ENCODE measurements at places on chromosomes 4 and X.

DNA sequence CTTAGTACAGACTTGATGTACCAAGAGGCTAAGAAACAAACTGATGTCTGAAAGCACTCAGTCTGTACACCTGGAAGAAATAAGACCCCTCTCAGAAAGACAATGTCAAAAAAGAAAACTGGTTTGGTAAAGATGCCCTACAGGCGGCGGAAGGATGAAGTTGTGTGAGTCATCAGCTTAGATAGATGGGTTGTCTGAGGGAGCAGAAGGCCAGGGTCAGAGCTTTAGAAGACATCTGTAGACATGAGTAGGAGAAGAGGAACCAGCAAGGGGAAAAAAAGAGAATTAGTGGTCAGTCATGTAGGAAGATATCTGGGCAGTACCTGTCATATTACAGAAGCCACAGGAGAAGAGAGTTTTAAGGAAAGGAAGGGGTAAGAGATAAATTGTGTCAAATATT lies 8.3 kb downstream of the SRPX2 start:
- DNase-seq = no peak

DNA sequence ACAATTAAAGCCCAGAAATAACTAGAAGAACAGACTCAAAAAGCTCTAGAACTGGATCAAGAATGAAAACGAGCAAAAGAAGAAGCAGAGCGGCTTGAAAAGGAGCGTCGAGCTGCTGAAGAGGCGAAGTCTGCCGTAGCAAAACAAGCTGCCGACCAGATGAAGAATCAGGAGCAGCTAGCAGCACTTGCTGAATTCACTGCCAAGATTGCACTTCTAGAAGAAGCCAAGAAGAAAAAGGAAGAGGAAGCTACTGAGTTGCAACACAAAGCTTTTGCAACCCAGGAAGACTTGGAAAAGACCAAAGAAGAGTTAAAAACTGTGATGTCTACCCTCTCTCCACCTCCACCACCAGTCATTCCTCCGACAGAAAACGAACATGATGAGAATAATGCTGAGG lies 56.1 kb upstream of the PPP4R3C start:
- no peak for DNase-seq

GRCh38 chrX:16429406-16429805 lies 220.6 kb upstream of the S100G start:
- DNase-seq = no peak

DNA sequence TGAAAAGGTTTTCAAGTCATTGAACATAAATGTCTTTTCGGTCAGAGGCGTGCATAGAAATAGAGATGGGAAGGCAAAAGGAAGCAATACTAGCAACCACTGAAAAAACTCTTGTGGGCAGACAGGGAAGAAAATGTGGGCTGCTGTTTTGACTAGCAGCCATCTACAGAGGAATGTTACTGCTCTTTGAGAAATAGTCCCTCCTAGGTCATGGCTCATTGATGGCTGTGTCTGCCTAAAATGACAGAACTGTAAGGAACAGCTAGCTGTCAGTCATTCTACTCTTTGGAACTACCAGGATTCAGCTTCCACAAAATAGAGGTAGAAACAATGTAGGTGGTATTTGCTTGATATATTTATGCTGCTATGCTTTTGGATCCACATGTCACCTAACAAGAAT lies 26.9 kb upstream of the TMPRSS11B start:
- DNase-seq = peak; percentile 32

DNA sequence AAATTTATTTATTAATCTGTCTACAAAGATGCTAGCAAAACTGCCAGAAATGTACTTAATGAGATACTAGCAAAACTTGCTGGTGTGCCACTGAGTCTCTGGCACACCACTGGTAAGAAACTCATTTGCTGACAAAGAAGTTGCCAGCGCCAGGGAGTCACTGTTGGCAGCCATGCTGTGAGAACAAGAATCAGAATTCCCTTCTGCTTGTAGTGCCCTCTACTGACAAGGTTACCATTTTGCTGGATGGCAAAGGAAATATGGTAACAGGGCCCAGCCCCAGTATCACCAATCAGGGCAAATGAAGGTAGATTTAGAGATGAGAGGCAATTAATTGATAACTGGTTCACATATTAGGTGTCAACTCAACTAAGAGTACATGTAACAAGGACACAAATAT lies 750.1 kb upstream of the ADGRL3 start:
- no peak for DNase-seq

DNA sequence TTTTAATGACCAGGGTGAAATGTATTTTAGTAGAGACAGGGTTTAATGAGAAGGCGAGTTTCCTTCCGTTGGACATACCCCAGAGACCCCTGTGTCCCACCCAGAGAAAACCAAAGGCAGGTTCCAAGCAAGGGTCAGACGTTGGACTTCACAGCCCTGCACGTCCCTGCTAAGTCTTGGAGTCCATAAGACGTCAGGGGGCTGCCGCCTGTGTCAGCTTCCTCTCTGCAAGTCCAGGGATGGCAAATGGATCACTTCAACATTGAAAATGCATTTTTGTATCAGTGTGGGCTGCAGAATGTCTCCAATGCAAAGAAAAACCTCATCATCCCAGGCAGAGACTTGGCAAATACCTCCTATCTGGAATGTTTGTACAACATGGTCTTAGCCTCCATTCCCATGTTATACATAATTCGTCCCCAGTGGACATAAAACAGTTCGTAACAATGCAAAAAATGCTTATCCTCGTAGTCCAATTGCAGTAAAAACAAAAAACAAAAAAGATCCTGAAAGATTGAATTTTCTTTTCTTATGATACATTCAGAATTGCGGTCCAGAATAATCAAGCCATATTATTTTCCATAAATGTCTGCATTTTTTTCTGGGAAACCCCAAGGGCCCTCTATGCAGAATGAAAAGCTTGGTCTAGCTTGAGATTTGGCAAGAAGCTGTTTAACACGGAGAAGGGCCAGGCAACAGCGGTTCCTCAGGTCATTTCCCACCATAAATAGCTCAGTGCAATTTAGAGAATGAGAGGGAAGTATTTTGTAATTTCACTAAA lies 190.9 kb downstream of the SHOX start:
- no peak for DNase-seq

DNA sequence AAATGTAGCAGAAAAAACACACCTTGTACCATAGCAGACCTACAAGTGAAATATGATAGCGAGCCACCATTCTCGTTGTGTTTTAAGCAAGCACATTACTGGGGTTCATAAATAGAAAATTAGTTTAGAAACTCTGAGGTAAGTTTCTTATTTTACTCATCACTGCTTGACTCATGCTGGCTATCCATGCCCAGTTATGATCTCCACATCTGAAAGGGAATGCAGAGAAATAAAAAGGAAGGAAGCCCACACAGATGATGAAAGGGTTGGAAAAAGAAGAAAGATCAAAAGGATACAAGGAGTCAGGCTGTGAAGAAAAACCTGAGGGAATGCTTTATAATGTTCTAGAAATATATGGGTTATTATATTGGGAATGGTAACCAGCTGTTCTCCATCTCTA lies 54.5 kb downstream of the CAMK2D start:
- peak; percentile 57 for DNase-seq

DNA sequence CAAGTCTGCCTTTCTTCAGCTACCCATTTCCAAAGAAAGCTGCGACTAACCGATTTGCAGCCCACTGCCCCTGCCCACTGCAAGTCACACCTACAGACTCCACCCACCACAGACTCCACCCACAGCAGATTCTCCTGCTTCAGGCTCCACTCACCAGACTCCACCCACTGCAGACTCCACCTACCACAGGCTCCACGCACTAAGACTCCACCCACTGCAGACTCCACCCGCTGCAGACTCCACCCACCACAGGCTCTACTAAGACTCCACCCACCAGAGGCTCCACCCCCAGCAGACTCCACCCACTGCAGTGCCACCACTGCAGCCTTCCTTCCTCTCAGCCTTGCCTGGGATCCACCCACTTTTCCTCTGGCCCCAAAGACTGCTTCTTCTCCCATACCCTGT lies 41.3 kb downstream of the ABLIM2 start:
- DNase-seq = no peak

- DNase-seq = peak; percentile 63
Measured at GRCh38 chrX:49184294-49185281, 1.6 kb downstream of the PRICKLE3 start.

- DNase-seq = no peak
Measured at GRCh38 chr4:165522050-165522449, 143.2 kb downstream of the CPE start.

- DNase-seq = peak; percentile 80
Measured at GRCh38 chr4:41142376-41143310, 71.7 kb downstream of the APBB2 start.

DNA sequence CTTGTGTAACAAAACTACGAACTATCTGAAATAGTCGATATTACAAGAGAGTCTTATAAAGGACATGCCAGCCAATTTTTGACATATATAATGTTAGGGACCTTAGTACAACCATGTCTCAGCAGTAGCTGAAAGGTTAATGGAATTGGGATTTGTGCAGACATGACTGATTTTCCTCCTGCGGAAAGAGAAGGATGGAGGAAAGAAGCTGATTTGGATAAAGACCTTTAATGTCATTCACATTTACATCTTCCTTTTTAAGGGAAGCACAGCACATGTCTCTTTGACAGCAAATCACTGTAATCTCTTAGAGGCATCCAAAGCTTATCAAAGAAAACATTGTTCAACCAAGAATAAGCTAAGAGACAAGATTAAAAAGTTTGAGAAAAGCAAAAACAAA lies 1976.2 kb upstream of the IGFBP7 start:
- no peak for DNase-seq

GRCh38 chrX:118727686-118728339 lies 407 bp downstream of the IL13RA1 start:
- DNase-seq = peak; percentile 8

DNA sequence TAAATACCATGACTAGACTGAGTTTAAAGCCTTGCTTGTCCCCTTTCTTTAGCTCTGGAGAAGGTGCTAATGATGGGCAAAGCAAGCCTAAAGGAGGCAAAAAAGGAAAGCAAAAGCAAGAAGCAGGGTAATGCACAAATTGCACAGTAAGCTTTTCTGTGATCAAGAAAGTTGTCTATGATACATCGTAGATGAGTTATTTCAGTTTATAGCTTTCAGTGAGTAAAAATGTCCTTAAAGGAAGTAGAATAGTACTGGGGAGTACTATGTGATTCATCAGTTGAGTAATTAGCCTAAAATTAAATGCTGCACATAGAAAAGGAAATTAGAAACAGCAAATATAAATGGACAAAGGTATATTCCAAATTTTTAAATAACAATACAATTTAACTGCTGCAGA lies 50.2 kb upstream of the PDE5A start:
- DNase-seq = peak; percentile 43

- DNase-seq = no peak
Measured at GRCh38 chr4:118237531-118237930, 115.3 kb downstream of the PRSS12 start.

- DNase-seq = no peak
Measured at GRCh38 chr4:99847362-99847976, 30.8 kb downstream of the DAPP1 start.

DNA sequence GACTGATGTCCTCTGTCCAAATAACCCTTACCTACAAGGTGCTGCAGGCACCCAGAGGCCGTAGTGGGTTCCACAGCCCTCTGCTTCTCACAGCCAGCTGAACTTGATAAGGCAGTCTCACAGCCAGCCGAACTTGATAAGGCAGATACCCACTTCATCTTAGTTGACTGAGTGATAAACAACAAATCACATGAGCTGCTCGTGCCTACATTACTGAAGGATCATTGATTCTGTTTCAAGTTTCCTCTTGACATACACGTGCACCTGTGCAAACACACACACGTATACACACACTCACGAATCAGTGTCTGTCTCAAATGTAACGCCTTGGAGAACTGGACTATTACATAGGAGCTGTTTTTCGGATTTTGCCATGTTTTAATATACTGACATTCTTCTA lies 276.3 kb downstream of the DCTD start:
- DNase-seq = no peak

GRCh38 chrX:153469811-153470410 lies 465 bp downstream of the HAUS7 start:
- DNase-seq = no peak
